ENCODE measurements at places on chromosomes 1 and 21.
A peak's percentile ranks its signal among the peaks of the same experiment; 100 is the strongest.

GRCh38 chr1:209208648-209209047 is 374.9 kb upstream of the CAMK1G start:
- no peak for DNase-seq

DNA sequence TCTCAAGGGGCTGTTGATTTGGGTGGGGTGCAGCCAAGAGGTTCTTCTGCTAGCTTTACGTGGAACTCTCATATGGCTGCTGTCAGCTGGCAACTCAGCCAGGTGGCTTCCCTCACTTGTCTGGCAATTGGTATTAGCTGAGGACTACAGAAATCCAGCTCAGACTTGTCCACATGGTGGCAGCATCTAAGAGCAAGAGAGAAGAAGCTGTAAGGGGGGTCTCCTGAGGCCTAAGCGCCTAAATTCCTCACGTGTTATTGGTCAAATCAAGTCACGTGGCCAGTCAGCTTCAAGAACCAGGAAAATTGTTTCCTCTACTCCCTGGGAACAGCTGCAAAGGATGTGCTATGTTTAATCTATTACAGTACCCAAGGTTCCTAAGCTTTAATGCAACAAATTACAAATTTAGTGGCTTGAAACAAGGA is 4.2 kb upstream of the DYRK3 start:
- DNase-seq, result peak; percentile 88

- DNase-seq, result no peak
Observed at GRCh38 chr1:81558291-81559076, 242.2 kb upstream of the ADGRL2 start.

DNA sequence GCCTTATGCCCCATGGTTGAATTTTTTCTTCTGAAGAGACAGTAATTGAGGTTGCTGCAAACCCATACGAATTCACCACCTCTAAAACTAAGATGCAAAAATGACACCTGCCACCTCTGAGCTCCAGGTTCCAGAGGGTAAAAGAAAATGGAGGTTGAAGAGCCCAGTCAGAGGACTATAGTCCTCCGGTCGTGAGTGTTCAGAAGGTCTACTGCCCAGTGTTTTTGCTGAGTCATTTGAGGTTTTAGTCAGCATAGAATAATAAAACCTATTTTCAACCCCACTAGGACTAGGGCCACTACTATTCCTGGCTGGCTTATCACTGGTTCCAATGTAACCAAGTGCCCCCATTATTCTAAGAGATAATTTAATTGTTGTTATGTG is 12.9 kb upstream of the SLAMF7 start:
- no peak for DNase-seq

DNA sequence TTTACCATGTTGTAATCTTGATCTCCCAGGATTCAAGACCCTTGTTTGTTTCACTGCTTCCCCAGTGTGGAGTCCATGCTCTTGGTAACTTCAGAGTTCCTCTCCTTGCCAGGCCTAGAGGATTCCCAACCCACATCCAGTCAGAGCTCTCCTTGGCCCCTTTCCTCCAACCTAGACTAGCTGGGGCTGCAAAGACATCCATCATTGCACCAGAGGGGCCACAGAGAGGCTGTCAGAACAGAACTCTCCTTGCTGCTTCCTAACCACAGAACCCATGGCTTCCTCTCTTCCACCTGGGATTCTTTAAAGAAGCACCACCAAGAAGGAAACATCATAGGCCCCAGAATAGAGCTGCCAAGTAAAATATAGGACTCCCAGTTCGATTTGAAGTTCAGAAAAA is 81.0 kb downstream of the HMGB4 start:
- DNase-seq, result no peak

GRCh38 chr1:6547301-6547700 is 7.0 kb downstream of the NOL9 start:
- no peak for DNase-seq

- no peak for DNase-seq
Observed at GRCh38 chr1:178644308-178645120, 80.5 kb upstream of the RALGPS2 start.

- no peak for DNase-seq
Observed at GRCh38 chr1:173095632-173096031, 44.9 kb upstream of the TNFSF18 start.

DNA sequence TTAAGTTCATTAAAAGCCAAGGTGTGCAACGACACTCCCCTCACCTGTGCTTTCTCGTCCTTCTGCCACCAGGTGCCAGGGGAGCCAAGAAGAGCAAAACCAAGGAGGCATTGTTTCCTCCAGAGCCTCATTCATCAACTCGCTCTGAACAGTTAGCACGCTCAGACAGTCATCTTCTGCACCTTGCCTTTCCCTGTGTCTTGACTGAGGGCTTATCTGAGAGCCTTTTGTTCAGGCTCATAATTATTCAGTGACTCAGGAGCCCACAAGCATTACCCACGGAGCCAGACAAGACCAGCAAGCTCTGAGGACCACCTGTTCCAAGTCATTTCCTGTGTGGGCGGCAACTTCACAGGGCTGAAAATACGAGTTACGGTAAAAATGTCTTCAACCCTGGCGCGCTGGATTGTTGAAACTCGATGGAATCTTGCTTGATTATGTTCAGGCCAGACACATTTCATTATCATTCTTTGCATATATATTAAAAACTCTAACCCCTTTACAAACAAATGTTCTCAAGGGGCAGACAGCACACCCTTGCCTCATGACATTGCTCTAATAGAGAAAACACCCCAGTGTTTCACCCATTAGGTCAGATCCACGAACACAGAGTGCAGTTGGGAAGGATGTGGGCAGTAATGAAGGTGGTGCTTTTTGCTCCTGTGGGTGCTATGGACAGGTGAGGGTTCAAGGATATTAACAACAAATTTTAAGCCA is 89.7 kb upstream of the RUNX1 start:
- DNase-seq, result no peak

DNA sequence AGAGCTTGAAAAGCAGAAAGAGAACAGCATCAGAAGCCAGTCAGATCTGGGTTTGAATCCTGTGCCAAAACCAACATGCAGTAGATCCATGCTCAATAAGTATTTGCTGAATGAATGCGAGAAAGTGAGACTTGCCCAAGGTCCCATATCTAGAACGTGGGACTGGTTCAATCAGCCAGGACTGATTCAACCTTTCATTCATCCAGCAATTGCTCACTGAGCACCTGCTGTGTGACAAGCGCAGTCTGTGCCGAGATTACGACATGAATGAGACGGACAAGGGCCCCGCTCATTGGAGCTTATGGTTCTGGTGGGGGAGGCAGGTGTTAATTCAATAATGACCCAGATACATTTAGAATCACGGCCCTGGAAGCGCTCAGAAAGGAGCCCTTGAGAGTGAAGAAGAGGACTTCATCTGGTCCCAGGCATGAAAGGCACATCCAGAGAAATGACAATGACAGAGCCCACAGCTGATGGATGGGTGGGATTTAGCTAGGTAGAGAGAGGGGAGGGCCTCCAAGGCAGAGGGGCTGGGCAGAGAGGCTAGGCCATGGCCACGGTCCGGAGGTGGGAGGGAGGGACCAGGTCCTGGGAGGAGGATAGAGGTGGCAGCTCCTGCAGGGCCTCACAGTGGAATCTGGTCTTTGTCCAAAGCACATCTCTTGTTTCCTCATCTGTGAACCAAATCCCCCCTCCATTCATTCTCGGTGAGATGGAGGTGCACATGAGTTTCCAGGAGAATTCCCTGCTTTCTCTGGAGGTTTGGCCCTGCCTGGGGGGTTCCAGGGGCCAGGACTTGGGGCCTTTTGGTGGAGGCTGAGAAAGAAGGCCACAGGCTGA is 4.2 kb upstream of the FAM131C start:
- DNase-seq, result no peak

DNA sequence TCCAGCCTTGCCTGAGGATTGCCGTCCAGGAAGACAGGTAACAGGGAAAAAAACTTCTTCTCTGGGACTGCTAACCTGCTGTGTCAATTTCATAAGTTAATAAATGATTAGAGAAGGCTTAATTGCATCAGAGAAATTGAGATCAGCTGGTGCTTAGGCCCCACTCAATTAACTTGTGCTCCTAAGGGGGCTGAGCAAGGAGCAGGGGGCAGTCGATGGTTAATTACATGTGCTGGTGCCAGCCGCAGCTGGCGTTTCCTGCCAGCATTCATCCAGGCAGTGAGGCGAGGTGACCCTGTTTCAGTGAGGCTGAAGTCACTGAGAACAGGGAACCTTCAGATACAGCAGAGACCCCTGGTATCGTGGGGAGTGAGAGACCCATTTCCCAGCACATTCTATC is 60.0 kb downstream of the FAM163A start:
- DNase-seq, result no peak

DNA sequence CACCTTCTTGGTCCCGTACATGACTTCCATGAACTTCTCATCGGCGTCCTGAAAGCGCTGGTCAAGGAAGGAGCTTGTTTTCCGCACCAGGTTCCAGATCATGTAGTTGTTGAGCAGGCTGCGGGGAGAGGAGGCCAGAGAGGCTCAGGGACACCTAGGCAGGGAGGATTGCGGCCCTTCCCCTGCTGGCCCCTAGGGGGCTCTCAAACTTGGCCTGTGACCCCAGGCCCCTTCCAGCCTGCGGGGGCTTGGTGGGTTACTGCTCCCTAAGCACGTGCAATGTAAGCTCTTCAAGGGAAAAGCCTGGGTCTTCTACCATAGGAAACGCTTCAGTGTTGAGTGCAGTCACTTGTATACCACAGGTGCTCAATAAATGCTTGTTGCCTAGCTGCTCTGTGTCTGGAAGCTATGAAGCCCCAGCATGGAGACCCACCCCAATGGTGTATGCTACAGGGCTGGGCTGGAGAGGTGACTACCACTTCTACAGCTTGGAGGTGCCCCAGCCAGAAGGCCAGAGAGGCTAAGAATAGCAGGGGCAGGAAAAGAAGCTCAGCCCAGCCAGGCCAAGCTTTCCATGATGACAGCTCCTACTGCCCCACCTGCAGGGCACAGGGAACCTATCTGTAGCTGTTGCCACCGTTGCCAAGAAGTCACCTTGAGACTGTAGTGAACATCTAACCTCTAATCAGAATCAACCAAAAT is 45.1 kb downstream of the ECE1 start:
- no peak for DNase-seq

GRCh38 chr1:246503341-246503740 is 3.7 kb downstream of the SMYD3 start:
- DNase-seq, result no peak

DNA sequence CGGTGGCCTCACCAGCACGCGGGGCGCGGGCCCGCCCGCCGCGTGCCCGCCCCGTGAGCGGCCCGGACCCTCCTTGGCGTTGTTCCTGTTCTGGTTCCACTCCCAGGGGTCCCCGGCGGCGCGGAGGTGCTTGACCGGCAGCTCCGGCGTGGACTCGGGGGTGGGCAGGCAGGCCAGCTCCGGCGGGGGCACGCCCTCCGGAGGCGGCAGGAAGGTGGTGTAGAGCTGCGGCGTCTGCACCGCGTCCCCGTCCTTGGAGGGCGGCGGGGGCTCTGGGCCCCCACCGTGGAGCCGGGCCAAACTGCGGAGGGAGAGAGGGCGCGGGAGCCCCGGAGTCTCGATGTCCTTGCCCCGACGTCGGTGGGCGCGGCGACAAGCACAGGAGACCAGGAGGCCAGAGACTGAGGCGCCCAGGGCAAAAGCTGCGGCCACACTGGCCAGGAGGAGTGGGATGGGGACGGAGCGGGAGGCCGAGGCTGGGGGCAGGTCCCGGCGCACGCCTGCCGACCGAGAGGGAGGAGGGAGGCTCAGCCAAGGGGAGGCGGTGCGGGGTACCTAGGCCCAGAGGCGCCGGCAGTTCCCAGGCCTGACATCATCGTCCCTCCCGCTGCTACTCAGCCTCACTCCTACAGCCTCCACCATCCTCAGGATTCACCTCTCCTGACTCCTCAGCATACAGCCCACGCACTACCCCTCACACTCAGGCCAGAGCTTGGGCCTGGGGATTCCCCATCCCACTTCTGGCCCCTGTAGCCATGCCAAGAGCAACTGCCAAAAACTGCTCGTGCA is 13.2 kb downstream of the SEMA6C start:
- DNase-seq, result no peak

- no peak for DNase-seq
Observed at GRCh38 chr1:111743679-111744101, 4.5 kb upstream of the INKA2 start.

GRCh38 chr1:117686907-117687306 is 81.1 kb downstream of the TENT5C start:
- no peak for DNase-seq

GRCh38 chr21:45341779-45342178 is 54.1 kb upstream of the POFUT2 start:
- peak; percentile 46 for DNase-seq

- DNase-seq, result no peak
Observed at GRCh38 chr21:42691901-42692559, 38.6 kb downstream of the PDE9A start.

- DNase-seq, result no peak
Observed at GRCh38 chr1:32068957-32069588, 3.7 kb upstream of the TMEM39B start.

DNA sequence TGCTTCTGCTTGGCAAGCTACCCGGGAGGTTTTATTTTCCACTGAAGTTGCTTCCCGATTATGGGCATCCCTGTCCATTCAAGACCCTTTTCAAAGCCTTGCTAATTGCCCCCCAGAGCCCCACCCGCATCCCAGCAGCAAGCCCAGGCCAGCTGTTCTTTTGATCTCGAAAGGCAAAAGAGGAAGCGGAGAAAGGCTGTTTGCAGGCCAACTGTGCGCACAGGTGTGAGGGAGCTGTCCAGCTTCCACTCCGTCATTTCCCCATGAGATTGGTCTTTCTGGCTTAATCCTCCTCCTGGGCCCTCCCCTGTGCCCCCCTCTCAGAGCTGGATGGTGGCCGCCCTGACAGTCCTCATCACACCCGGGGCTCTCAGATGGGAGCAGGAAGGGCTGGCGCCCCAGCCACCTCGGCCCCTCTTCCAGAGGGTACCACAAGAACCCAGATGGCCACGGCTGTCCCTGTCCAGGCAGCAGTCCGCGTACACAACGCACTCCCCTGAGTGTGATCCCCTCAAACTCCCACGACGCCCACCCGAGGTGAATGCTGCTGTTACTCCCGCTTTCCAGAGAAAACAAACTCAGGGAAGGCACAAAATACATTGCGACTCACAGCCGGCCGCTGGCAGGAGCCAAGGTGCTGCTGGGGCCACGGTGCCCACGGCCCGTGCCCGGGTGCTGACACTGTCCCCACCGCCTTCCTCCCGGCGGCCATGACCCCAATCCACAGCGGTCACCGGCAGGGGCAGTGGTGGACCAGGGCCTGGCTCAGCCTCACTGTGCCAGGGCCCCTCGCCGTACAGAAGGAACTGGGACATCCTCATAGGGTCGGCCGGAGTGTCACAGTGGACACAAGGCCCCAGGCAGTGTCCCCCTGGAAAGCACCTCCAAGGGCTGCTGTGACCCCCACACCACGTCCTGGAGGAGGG is 121.9 kb downstream of the CRYAA start:
- DNase-seq, result no peak

- no peak for DNase-seq
Observed at GRCh38 chr1:246860401-246860800, 71.3 kb downstream of the AHCTF1 start.

GRCh38 chr1:203519053-203519840 is 25.3 kb downstream of the OPTC start:
- DNase-seq, result no peak

- peak; percentile 48 for DNase-seq
Observed at GRCh38 chr1:201628490-201628889, 89.6 kb downstream of the NAV1 start.

Data from NCI-H2107 (cell line).